Trophoblast cell (in vitro differentiated cells and primary cell): ENCODE measurements at places on chromosomes 3 and 15.
A peak's percentile ranks its signal among the peaks of the same experiment; 100 is the strongest.

GRCh38 chr3:41912280-41912679 lies 49.6 kb downstream of the ULK4 start:
- no peak for DNase-seq

- DNase-seq: peak; percentile 35
Observed at GRCh38 chr3:40191850-40192448, 117.6 kb upstream of the EIF1B start.

GRCh38 chr3:4751502-4752101 lies 227.6 kb upstream of the BHLHE40 start:
- DNase-seq: peak; percentile 41

DNA sequence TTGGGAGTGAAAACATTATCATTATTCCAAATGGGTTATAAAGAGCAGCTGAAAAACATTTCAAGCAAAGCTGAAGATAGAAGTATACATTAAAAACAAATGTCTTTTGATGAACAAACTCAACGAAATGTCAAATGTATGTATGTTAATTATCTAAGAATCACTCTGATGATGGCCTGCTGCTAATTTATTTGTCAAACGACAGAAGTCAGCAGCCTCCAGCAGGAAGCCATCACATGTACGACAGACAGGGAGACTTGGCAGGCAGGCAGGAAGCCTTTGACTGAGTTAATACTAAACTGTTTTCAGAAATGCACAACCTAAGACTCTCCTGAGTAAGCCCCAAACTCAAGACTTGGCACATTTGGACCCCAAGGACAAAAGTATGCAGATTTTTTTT lies 491.1 kb downstream of the ZNF385D start:
- no peak for DNase-seq

DNA sequence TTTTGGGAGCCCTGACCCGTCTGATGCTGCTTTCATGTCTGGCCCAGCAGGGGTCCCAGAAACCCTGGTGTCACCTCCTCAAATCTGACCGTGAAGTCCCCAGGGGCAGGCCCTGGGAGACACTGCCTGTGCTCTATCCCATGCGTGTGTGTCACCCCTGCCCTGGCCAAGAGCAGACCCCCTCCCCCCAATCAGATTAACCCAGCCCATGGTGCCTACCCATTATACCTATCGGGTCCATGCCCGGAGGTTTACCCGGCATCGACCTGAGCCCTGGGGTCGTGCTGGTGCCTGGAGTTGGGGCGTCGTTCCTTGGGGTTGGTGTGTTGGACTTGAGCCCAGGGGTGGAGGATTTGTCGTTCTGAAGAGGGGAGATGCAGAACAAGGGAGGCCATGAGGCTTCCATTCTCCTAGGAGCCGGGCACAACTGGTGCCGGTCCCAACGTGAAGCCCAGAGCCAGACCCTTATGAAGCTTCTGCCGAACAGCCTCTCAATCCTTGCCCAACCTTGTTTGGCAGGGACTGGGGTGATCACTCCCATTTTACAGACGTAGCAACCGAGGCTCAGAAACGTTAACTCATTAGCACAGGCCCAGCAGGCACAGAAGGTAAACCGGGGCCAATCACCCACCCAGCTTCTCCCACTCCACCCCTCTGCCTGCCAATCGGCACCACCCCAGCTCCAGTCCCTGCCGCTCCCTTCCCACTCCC lies 39.6 kb downstream of the TLE3 start:
- no peak for DNase-seq

GRCh38 chr15:66993874-66994696 lies 71.3 kb upstream of the SMAD3 start:
- no peak for DNase-seq

GRCh38 chr15:79523266-79523665 lies 91.1 kb downstream of the MINAR1 start:
- no peak for DNase-seq

- DNase-seq: no peak
Observed at GRCh38 chr3:4302747-4303146, 422 bp upstream of the SETMAR start.

DNA sequence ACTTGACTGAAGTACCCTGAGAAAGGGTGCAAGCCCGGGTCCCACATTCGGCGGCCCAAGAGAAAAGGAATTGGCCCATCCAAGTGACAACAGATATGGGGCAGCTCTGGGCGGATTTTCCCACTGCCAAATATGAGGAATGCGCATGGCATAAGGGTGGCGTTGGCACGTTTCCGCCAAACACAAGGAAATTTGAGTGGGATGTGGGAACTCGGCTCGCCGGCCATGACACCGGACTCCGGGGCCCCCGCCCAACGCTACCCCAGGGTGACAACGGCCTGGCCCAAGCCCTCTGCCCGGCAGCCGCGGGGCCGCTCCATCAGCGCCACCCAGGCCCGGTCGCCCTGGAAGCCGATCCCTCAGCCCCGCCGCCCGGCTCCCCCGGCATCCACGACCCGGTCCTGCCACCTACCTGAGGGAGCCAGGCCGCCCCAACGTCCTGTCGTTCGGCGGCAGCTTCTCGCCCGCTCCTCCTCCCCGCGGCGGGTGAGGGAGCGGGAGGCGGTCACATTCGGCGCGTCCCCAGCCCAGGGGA lies 449 bp downstream of the RAF1 start:
- peak; percentile 58 for DNase-seq

- DNase-seq: no peak
Observed at GRCh38 chr3:14243782-14244181, 65.2 kb downstream of the LSM3 start.

GRCh38 chr15:51931638-51932037 lies 39.9 kb downstream of the LEO1 start:
- DNase-seq: peak; percentile 61
